Activated CD8-positive, alpha-beta memory T cell treated with anti-CD3 and anti-CD28 coated beads, Interleukin-2, amount 10 ng/mL, durations not matched to agents 7 days and 5 days (primary cell): ENCODE measurements at places on chromosomes 2 and 18. TPM values are rescaled to one million over a fixed set of nuclear protein-coding genes. Genes with fewer than 3 reads are reported as not detected.

LOXL3 gene
- total RNA-seq: 0.76 TPM

CABYR gene
- 0.76 TPM for total RNA-seq

CDH19 gene
- total RNA-seq: not detected

DCAF17 gene
- total RNA-seq: 18.7 TPM

STEAP3 gene
- total RNA-seq: 0.15 TPM

NETO1 gene
- not detected for total RNA-seq

PCBP1 gene
- total RNA-seq: 429 TPM

PLGLB1 gene
- 3.3 TPM for total RNA-seq

ABCG8 gene
- total RNA-seq: not detected

ABCB11 gene
- not detected for total RNA-seq
